Right atrium auricular region (tissue), 2 donors: ENCODE measurements at places on chromosomes 13 and 19. TPM values are rescaled to one million over a fixed set of nuclear protein-coding genes. Genes with fewer than 3 reads are reported as not detected.

EID2B gene
- total RNA-seq: 2.3 TPM

ZNF470 gene
- 1.9 TPM for total RNA-seq

DNA sequence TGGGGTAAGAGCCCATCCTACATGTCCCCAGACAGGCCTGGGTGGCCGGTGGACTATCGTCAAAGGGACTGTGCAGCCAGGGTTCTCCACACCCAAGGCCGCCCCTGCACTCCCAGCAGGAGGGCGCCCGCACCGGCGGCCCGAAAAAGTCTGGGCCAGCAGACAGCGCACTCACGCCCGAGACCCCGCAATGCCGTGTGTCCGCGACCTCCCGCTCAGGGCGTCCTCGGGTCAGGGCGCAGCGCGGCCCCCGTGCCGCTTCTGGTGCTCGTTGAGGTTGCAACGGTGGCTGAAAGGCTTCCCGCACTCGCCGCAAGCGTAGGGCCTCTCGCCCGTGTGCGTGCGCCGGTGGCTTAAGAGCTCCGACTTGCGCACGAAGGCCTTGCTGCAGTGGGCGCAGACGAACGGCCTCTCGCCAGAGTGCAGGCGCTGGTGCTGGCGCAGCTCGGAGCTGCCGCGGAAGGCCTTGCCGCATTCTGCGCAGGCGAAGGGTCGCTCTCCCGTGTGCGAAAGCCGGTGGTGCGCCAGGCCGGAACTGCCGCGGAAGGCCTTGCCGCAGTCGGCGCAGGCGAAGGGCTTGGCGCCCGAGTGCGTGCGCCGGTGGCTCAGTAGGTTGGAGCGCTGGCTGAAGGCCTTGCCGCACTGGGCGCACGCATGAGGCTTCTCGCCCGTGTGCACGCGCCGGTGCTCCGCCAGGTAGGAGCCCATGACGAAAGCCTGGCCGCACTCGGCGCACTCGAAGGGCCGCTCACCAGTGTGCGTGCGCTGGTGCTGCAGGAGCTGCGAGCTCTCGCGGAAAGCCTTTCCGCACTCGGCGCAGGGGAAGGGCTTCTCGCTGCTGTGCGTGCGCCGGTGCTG is 2.8 kb upstream of the A1BG start:
- DNase-seq: no peak

GRCh38 chr19:44927746-44928145 is 13.3 kb downstream of the APOC1 start:
- no peak for DNase-seq

DNA sequence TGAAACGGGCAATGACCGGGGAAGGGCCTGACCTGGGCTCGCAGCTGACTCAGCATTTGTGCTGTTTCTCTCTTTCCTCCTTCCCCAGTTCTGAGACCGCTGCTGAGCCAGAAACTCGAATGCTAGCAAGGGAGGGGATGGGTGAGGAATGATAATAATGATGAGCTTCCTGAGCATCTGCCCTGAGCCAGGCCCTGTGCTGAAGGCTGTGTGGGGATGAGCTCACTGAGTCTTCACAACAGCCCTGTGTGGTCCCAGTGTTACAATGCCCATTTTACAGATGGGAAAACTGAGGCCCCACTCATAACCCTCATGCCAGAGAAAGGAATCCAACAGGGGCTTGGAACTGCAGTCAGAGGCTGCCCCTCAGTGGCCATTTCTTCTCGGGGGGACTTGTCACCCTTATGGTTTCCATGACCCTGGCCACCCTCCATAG is 8.1 kb downstream of the SULT2B1 start:
- no peak for DNase-seq

DNA sequence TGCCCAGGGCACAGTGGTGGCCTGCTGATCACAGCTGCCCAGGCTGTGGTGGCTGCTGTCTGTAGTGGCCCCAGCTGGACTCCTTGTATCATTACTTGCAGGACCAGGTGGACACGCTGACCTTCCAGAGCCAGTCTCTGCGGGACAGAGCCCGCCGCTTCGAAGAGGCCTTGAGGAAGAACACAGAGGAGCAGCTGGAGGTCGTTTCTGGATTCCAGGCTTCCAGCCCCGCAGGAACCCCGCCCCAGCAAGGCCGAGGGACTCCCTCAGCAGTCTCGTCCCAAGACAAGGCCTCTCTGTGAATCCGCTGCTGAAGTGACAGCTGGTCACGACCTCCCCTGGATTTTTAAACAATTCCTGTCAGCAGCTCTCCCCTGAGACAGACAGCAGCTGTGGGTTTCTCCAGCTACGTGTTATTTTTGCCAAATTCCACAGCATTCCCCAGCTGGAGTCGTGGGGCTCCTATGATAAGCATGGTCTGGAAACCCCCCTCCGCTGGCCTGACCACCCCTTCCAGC is 98.3 kb downstream of the SLC7A1 start:
- no peak for DNase-seq

GRCh38 chr13:77267362-77267761 is 59.5 kb downstream of the MYCBP2 start:
- DNase-seq: no peak

GRCh38 chr13:20494656-20495055 is 31.0 kb downstream of the CRYL1 start:
- no peak for DNase-seq

- DNase-seq: no peak
These were observed 1.0 kb downstream of the KLK11 start for GRCh38 chr19:51025401-51025800.

GRCh38 chr13:86710896-86711295 is 911.7 kb upstream of the SLITRK6 start:
- DNase-seq: no peak

GRCh38 chr13:58633226-58633625 is 1001.7 kb downstream of the PCDH17 start:
- no peak for DNase-seq

DNA sequence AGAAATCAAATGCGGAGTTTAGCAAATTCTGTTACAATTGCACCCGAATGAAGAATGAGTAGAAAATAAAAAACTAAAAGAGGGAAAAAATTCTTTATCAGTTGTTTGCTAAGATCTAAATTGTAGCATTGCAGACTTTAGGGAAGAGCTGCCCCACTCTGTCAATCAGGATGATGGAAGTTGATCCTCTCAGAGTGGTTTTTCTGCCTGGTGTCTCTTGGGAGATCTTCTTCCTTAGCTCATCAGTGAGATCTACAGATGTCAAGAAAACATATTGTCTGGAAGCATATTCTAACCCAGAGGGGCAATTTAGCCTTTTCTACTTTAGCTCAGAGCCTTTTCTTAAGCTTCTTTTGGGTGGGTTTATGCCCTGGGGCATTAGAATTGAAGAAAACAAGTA is 223.2 kb upstream of the PCDH17 start:
- DNase-seq: no peak

GRCh38 chr19:33199441-33200265 is 5.5 kb downstream of the LRP3 start:
- DNase-seq: no peak
